ENCODE measurements at places on chromosomes 2 and 18.

DNA sequence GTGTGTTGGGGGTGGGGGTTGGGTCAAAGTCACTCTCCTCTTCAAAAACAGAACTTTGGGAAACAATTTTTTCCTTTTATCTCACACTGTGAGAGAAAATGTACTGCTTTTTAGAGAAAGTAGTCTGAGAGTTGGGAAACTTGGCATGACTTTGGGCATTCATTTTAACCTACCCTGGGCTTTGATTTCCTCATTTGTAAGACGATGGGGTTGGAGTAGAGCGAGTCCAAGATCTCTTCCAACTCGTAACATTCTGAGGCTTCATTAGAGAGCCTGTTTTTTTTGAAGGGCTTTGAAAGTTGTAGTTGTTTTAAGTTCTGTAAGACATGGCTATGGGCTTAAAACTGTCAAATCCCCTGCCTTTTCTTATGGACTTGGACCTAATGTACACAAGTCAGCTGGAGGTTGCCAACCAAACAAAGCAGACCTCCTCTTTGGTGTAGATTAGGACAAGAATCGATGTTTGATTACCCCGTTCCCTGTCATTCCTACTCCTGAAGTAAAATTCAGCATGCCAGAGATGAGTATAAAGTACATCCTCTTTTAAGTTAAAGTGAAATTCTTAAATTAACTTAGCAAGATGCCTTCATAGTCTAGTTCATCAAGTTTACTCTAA is 8.4 kb downstream of the PHLPP1 start:
- no peak for DNase-seq

DNA sequence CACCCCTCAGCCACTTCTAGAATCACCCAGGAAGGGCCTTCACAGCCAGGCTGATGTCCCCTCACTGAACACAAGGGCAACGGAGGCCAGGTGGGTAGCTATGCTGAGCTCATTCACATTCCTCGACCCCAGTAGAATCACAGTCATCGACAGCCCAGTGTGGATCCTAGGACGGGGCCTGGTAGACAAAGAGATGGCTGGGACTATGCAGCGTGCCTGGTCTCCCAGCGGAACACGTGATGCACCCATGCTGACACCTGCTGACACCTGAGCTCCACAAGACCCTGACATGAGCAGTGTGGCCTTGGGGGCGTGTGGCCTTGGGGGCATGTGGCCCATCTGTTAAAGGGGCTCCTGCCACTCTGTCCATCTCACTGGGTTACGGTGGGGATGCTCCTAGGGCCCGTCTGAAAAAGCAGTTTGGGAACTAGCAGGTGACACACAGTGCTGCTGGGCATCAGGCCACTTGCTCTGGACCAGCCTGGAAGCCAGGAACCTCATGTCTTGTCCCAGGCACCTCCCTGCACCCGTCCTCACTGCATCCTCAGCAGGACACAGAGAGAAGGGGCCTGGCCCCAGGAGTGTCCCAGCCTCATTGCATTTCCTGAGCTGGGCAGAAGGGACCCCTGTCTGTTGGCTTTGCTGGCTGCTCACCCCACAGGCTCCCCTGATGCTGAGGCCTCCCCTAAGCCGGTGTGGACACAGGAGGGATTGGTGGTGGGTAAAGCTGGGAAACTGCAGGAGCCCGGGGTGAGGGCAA is 9.7 kb downstream of the ECEL1 start:
- DNase-seq: no peak

DNA sequence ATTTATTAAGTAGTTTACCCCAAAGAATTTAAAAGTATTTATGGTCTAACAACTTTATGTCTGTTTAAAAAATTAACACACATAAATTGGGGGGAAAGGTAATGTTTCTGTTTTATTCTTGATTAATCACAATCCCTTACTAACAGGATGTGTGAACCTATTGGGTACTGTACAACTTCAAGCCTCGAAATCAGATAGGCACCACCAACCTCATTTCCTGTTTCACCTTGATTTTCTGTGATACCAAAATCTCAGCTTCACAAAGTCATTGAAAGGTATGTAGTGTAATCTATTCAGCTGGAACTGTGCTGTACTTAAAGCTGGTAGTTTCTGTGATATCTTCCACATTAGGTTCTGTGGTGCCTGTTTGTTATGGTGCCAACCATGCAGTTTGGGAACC is 4.0 kb downstream of the RNMT start:
- DNase-seq: no peak

DNA sequence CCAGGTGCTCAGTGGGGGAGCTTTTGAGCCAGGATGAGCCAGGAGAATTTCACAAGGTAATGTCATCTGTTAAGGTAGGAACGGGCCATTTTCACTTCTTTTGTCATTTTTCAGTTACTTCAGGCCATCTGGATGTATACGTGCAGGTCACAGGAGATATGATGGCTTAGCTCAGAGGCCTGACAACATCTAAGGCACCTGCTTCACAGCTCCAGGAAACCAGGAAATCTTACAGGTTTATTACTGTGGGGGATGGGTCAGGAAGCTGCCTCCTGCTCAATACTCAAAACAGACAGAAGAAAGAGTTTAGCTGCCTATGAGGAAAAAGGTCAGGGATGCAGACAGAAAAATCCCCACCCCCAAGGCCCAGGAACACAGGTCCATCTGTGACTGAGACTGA is 364.3 kb upstream of the LRP1B start:
- DNase-seq: no peak

All from Caki2 (cell line).